ENCODE measurements at places on chromosomes 13 and 19.

GRCh38 chr13:102687520-102687919 is 7.3 kb downstream of the METTL21C start:
- no peak for DNase-seq

DNA sequence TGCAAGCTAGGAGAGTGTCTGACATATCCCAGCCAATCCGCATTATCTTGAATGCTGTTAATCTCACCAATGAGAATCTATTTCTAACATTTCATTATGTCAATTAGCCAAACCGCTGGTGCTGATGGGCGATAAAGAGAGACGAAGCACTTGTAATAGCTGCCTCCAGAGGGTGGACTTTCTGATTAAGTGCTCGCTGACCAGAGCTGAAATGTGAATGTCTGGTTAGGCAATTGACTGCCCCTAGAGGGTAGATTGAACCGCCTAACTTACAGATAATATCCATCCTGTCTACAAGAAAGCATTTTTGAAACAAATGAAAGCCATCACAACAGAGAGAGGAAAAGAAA is 552 bp upstream of the GRWD1 start:
- DNase-seq: peak; percentile 67

GRCh38 chr13:82963226-82964099 is 918.8 kb downstream of the SLITRK1 start:
- DNase-seq: no peak

- DNase-seq: no peak
These were observed 17.6 kb upstream of the NALCN start for GRCh38 chr13:101433895-101434294.

DNA sequence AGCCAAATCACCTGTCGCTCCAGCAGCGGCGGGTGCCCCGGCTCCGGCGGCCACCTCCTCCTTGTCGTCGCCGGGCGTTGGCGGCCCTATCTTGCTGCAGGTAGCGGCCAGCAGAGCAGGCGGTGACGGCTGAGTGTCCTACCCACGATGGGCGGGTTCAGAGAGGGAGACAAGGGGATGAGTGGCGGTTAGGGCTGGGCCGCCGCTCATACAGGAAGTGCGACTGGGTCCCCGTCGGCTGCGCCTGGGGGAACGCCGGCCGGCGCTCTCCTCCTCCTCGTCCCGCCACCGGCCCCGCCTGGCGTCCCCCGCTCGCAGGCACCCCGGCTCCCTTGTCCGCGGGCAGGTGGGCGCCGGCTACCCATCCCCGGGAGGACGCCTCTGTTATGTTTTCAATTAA is 1692.0 kb downstream of the SLITRK5 start:
- DNase-seq: no peak

DNA sequence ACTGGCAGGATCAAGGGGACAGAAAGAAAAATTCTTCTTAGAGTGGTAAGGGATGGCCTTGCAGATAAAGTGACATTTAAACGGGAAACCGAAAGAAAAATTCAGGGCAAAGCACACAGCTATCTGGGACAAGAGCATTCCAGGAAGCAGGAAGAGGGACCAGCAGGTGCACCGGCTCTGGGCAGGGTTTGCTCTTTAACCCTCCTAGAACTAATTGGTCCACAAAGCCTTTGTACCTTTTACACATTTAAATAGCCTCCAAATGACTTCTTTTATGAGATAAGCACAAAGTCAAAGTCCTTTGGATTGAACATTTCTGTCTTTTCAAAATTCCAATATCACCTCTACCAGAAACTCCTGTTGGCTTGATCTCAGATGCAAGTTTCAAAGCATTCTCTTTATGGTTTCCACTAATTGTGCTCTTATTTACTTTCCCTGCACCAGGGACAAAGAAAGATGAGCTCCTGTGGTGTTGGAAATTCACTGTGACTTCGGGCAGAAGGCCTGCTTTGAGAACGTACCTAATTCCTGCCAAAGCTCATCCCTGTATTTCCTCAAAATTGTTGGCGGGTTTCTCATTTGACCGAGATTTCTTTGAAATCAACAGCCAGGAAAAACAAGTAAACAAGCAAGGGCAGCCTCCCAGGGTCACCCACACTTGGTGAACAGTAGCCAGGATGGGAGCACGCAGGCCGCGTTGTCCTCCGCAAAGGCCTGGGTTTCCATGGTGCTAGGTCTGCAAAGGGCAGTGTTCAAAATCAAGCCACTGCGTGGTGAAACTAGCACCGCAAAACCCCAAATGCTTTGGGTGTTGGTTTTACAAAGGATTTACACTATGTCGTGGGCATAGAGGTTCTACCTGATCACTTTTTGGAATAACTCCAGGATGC is 98.6 kb downstream of the IRS2 start:
- no peak for DNase-seq

DNA sequence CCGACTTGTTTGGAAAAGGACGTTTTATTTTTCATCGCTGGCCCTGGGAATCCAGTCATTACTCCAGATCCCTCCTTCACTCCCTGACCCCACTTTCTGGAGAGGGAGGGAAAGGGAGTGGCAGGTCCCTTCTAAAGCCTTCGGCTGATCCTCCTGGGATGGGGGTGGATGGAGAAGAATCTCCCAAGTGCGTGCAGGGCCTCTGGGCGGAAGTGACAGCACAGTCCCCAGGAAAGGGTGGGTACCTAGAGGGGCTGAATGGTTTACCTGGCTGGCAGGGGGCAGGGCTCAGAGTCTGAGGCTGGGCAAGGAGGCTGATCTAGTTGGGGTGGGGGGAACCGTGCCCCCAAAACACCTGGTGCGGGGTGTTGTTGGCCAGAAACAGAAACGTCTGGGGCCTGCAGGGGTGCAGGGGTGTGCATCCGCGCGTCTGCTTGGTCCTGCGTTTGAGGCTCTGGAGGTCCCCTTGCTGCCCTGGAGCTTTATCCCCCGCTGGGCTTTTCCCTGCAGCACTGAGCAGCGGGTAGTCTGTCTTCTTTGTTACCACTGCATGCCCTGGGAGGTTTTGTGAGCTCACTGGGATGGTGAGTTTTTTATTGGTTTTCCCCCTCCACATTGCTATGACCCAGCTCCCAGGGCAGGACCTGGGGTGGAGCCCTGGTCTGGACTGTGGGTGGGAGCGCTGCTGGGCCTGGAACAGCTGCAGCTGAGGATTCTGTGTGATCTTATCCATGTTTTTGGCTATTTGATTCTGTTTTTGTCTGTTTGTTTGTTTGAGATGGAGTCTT is 3.0 kb upstream of the ZNF628 start:
- DNase-seq: no peak

DNA sequence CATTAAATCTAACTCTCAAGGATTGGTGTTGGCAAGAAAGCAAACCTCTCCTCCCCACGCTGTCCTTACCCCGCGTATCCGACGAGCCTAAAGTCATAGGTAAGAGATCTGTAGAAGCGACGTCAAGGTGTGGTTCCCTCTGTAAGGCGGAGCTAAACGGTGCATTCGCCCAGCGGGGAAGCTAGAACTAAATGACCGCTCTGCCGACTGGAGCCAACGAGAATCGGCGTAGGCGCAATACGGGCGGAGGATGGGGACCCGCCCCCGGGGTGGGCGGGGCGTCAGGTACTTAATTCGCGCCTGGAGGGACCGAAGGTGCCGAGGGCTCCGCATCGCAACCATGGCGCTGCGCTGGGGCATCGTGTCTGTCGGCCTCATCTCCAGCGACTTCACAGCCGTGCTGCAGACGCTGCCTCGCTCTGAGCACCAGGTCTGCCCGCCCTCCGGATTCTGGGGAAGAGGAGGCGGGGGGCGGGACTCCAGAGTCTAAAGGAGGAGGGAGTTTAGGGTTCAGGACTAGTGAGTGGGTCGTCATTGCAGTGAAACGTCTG is at the start of gene DHDH:
Gene DHDH (plus strand): TSS at position 318 of the 551 bp plus-strand sequence. CDS start 23 bp downstream, at position 341.
- DNase-seq: peak; percentile 82

DNA sequence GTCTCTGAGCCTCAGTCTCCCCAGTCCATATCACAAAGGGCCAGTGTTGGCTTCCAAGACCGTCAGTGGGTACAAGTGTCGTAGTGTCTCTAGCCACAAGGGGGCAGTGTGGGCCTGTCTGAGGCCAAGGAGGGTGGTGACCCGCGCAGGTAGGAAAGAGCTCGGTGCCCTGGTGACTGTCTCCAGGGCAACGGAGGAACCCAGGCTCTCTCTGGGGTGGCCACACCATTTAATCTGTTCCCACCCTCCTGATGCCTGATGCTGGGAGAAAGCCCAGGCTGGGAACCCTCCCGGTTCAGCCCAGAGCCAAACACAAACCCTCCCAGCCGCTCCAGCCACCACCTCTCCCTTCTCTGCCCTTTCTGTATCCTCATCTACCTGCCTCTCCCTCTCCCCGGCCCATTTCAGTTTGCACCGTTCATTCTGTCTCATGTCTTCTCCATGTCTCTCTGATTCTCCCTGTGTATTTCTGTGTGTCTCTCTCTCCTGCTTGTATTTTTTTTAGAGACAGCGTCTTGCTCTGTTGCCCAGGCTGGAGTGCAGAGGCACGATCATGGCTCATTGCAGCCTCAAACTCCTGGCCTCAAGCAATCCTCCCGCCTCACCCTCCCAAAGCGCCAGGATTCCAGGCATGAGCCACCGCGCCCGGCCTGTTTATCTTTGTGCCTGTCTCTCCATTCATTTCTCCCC is 17.5 kb upstream of the MEIS3 start:
- peak; percentile 71 for DNase-seq

DNA sequence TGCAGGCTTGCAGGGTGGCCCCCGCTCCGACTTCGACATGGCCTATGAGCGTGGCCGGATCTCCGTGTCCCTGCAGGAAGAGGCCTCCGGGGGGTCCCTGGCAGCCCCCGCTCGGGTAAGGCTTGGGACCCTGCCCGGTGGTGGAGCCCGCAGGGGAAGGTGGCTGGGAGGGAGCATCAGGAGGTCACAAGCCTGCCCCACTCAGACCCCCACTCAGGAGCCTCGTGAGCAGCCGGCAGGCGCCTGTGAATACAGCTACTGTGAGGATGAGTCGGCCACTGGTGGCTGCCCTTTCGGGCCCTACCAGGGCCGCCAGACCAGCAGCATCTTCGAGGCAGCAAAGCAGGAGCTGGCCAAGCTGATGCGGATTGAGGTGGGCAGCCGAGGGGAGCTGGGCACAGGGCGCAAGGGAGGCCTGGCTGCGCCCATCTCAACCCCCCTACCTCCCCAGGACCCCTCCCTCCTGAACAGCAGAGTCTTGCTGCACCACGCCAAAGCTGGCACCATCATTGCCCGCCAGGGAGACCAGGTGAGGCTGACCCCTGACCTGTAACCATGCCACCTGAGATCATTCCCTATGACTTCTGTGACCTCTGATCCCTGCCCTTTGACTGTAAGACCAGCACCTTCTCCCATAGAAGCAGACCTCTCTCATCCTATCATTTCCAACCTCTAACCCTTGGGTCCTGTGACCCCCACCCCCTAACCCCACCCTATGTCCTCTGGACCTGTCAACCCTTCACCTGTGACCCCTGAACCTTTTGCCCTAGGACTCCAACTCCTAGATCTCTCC is 7.2 kb downstream of the PNPLA6 start:
- no peak for DNase-seq

DNA sequence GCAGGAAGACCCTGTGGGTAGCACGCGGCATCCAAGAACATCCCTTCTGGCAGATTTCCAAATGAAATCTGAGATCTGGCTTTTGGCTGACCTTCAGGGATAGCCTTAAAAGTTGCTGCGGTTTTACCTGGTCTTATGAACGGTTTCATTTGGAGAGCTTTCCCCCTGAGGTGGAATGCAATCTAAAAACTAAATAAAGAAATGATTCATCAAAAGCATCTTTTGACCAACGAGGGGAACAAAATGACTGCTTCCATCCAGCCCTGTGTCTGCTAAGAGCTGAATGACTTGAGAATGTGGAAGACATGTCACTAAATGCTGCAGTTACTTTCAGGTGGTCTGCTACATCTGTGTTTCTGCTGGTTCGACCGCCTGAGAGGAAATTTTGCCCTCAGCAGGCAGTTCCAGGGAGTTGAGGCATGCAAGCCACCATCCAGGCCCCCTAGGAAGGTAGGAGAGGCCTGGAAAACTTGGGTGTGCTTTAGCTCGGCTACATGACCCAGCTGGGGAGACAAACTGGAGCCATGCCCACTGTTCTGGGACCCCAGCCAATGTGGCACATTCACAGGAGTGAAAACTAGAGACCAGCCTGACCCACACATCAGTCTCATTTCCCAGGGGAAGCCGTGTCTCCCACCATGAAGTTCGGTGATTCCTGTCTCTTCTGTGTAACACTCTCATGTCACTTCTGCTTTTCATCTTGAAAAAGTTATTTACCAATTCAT is 175.1 kb upstream of the KL start:
- no peak for DNase-seq

DNA sequence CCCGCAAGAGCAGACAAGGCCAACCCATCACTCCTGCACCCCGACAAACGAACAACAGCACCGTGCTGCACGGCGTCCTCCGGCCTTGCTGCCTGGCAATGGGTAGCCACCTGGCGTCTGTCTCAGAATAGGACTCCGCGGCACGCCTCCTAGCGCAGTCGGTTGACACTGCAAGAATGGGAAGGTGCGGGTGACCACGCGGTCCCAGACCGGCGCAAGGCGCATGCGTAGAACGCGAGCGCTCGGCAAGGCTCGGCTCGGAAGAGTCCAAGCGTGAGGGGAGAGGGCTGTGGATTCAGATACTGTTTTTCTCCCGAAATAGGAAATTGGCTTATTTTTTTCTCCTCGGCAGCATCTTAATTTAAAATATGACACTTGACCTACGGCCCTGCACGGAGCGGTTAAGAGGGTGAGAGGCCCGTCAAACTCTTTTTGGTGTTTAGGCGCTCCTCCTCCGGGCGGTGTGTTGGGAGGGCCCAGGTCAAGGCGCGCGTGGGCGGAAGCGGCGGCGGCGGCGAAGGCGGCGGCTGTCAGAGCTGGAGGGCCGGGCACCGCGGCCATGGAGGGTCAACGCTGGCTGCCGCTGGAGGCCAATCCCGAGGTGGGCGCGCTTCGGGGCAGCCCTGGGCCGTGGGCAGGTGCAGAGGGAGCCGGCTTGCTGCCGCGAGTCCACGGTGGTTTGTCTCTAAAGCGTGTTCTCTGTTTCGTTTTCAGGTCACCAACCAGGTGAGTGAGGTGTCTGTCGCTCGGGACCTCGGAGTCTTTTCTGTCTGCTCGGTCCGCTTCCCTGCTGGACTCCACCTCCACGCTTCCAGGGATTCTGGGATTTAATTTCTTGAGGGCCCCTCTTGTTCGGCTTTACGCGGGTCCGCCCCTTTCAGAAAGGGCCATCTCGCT is at the start of gene UCHL3:
Gene UCHL3 (plus strand): TSS at position 530 of the 897 bp plus-strand sequence. CDS start 30 bp downstream, at position 560.
- DNase-seq: peak; percentile 97

DNA sequence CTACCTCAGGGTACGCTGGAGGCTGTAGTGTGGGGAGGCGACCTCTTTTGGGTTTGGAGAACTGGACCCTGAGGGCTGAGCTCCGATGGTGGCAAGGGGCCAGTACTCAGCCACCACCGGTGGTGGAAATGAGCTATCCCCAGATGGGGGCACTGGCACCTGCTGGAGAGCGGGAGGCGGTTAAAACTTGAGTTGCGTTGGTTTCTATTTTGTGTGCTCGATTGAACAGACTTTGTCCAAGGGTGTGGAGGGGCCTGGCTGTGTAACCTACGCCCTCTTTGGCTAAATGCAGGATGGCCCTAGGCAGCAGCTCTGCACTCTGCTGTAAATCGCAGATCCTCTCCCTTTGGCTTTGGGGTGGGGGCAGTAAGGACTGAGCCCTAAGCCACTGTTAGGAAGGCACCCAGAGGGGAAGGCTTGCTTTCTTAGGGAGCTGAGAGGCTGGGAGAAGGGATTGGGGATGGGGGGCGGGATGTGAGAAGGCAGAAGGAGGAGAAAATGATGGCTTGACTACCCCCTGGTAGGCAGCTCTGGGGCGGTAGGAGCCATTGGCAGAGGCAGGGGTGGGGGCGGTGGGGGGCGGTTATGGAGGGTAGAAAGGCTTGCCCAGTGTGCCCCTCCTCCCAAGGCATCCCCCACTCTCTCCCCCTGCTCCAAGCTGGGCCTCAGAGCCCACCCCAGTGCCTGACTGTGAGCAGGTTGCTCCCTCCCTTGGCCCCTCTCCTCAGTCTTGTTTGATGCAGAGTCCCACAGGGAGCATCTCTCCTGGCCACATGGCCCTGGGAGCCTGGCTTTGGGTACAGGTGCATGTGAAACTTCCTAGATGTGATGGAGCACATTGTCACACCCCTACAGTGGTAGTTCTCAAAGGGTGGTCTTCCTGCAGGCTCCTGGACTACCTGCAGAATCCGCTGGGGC is 5.0 kb downstream of the VSTM2B start:
- DNase-seq: no peak
